ENCODE measurements at places on chromosomes 3 and 15. TPM values are rescaled to one million over a fixed set of nuclear protein-coding genes. Genes with fewer than 3 reads are reported as not detected.

Gene HMG20A
- 39.5 TPM for total RNA-seq

Gene SAMMSON
- not detected for total RNA-seq

Gene ARHGEF3
- total RNA-seq = 7.9 TPM

Gene CFAP20DC
- 1.0 TPM for total RNA-seq

Gene IMPG2
- total RNA-seq = 0.54 TPM

Gene KNG1
- total RNA-seq = not detected

Gene CPN2
- total RNA-seq = not detected

Gene MLF1
- 6.6 TPM for total RNA-seq

Gene LRRC3B
- not detected for total RNA-seq

Gene GREM1
- 0.09 TPM for total RNA-seq

Gene TMC3
- total RNA-seq = not detected

Gene PLA2G4E
- not detected for total RNA-seq

Gene SSR3
- total RNA-seq = 238 TPM

Gene MINDY4B
- not detected for total RNA-seq

Gene ADCY5
- total RNA-seq = not detected

Gene C3orf85
- total RNA-seq = not detected

Gene GOLGA6B
- not detected for total RNA-seq

Gene TNK2
- total RNA-seq = 14.9 TPM

Gene MINDY2
- total RNA-seq = 15.2 TPM

Gene DPPA2
- not detected for total RNA-seq

Gene IFT57
- 44.1 TPM for total RNA-seq

Gene DTX3L
- 8.2 TPM for total RNA-seq

Gene VEPH1
- 107 TPM for total RNA-seq

Gene UNC13C
- total RNA-seq = not detected

Gene UBAP1L
- total RNA-seq = 0.90 TPM

Gene OR5K2
- total RNA-seq = not detected

Gene SMCO1
- not detected for total RNA-seq

Gene BDH1
- 0.94 TPM for total RNA-seq

Gene NDN
- total RNA-seq = 22.9 TPM

Gene FMN1
- 0.56 TPM for total RNA-seq

Gene ALAS1
- total RNA-seq = 46.7 TPM

Gene P4HTM
- total RNA-seq = 14.7 TPM

Gene CYP8B1
- total RNA-seq = not detected

Gene TEX9
- total RNA-seq = 1.6 TPM

Gene PAQR5
- 0.28 TPM for total RNA-seq

Gene GNAT1
- total RNA-seq = not detected

Gene RTP3
- not detected for total RNA-seq

Gene TMEM108
- 0.38 TPM for total RNA-seq
